ENCODE measurements at places on chromosomes 1 and 21. TPM values are rescaled to one million over a fixed set of nuclear protein-coding genes. Genes with fewer than 3 reads are reported as not detected.
A peak's percentile ranks its signal among the peaks of the same experiment; 100 is the strongest.

- no peak for DNase-seq
Observed at GRCh38 chr1:175555266-175555665, 188.1 kb downstream of the TNR start.

Gene CHI3L1
- not detected for total RNA-seq

DNA sequence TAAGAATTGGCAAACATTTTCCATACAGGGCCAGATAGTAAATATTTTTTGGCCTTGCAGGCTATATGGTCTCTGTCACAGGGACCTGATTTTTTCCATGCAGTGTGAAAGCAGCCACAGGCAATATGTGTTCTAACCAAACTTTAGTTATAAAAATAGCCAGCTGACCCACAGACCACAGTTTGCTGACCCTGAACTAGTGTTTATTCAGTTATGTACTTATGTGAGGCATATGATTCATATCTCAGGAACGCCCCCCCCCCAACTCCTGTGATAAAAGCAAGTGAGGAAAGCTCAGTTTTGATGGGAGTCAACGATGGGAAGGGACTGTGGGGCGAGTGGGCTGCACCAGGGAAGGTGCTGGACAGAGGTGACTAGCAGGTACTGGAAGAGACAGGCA is 80.1 kb downstream of the HMGB4 start:
- no peak for DNase-seq

DNA sequence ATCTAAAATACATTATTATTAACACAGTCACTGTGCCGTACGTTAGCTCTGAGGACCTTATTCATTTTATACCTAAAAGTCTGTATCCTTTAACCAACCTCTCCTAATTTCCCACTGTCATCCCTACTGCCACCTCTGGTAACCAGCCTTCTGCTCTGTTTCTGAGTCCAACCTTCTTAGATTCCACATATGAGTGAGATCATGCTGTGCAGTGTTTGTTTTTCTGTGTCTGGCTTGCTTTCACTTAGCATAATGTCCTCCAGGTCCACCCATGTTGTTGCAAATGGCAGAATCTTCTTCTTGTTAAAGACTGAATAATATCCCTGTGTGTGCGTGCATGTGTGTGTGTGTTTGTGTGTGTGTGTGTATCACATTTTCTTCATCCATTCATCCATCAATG is 64.2 kb downstream of the ETS2 start:
- peak; percentile 24 for DNase-seq

- DNase-seq, result no peak
Observed at GRCh38 chr1:207503950-207504349, 8.0 kb downstream of the CR1 start.

- no peak for DNase-seq
Observed at GRCh38 chr1:160835751-160836150, 26.9 kb downstream of the CD244 start.

DNA sequence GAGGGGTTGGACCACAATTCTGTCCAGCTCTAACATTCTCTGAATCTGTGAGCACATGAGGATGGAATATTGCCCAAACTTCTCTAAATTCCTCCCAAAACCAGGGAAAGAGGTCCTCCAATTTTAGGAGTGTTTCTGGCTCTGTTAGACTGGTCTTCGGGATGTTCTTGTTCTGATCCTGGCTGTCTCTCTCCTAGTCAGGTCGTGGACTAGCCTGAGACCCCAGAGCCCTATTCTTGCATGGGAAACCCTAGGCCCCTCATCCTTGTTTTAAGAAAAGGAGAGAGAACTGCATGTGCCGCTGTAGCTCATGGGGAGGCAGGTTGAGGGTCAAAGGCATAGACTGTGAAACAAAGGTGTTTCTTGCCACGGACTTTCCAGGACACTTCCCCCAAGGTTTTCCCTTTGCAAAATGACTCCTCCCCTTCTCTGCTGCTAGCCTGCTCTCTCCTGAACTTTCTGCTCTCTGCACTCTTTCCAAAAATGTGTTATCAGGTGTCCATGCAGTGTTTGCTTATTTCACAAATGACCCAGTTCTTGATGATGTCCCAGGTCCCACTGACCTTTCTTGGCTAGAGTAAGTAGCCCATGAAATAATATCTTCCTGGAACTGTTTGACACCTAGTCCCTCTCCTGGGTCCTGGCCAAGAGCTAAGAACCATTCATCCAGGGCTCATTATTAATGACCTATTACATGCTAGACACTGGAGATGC is 29.3 kb upstream of the RD3 start:
- DNase-seq, result no peak

DNA sequence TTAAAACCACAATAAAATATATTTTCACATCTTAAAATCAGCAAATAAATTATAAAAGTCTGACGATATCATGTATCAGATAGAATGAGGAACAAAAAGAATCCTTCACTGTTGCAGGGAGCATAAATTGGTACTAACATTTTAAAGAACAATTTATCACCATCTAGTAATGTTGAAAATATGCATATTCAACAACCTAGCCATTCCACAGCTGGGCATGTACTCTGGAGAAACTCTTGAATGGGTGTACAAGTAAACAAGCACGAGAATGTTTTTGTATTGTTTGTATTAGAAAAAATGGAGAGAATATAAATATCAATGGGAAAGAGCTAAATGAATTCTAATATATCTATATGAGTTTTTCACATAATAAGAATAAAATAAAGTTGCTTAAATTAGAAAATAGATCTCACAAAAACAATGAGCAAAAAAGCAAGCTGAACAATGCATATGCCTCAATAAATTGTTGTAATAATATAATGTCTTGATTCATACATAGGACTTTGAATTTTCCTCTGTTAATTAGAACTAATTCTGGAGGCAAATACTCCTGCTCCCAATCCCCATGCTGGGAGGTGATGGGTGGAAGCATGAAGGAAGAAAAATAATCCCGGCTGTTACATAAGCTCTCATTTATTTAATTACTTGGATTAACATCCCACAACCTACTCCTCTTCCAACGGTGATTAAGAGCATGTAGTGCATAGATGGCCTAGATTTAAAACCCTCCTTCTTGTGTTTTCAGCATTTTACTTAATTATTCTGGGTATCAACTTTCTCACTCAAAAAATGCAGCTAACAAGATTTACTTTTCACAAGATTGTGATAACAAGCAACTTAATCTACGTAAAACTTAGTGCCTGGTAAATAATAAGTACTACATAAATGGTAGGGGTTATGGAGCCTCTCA is 5.5 kb upstream of the FMO2 start:
- no peak for DNase-seq

Data from lung microvascular endothelial cell (primary cell).